CD4-positive, alpha-beta T cell treated with Interleukin-2 at 100 ng/mL for 4 hours (primary cell): ENCODE measurements at places on chromosomes 12 and 14.

DNA sequence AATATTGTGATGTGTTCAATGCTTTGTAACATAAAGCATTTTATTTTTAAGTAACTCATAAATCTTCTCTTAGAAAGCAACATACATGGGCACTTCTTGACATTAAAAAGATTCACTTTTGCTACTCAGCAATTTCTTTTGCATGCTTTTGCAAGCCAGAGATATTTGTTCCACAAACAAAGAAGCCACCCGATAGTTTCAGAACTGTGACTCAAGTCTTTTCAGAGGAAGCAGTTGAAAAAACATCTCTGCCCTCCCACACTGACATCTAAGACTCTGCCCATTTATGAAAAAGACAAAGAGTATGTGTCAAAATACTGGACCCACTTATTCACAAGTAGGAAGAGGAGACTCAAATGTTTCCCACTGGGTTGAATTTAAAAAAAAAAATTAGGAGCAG, 7.5 kb downstream of the APPL2 start:
- no peak for DNase-seq

- no peak for DNase-seq
Measured at GRCh38 chr14:87411370-87411769, 581.6 kb downstream of the GALC start.

DNA sequence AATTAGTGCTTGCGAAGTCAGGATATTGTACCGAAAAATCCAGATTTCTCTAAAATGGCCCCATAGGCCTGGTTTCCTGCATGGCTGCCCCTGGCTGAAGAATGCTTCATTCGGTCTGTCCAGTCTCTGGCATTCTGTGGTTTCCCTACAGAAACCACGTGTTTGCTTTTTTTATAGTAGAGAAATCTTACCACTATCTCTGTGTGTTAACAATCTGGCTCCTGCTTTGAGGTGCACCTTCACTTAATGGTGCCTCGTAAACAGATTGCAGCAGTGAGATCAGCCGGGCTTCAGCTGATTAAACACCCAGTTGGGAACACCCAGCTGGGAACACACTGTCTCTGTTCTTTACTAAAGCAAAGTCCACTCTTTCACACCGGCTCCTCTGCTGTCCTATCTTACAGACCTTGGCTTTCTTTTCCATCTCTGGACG, 6.7 kb upstream of the DNAAF2 start:
- DNase-seq, result no peak

DNA sequence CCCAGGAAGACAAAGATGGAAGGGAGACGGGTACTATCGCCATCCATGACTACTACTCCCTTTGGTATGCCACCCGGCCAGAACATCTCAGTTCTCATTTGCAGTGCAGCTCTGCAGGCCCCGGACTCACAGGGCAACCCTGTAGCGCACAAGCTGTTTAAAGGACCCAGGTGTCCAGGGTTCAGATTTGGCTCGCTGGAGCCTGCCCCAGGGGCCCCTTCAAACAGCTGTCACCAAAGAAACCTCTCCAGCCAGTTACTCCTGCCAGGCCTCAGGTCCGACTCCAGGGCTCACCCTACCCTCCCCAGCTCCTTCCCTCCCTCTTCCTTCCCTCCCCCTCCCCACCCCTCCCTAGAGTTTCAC, 5.5 kb upstream of the CHD4 start:
- DNase-seq, result no peak

GRCh38 chr14:61719344-61720293, 24.3 kb downstream of the HIF1A start:
- DNase-seq, result peak; percentile 31

DNA sequence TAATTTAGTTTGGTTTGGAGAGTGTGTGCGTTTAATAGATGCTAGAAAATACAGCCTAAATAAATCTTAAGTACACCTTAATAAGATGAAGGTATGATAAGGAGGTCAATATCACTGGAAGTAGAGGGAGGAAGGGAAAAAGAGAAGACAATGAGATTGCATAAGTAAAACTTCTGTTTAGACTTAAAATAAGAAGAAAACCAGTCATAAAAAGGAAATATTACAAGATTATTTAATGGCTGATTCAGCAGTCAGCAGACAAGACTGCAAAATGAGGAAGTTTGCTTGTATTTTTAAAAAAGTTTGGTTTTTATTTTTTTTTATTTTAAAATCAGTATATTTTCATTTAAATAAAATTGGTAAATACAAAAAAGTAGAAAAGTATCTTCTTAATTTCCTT, 3.2 kb downstream of the SLC38A6 start:
- DNase-seq, result no peak

DNA sequence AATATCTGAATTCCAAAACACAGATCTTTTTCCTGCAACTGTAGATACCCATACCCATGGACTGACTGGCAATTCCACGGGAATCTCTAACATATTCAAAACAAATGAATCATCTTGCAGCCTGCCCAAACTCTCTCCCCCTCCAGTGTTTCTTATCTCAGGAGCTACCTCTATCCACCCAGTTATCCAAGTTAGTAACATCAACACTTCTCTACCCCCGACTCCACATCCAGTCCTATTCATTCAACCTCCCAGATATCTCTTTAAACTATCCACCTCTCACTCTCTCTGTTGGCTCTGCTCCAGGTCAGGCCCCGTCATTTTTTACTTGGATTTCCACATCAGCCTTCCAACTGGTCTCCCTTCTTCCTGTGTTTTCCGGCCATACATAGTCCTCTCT, 6.7 kb upstream of the KCNH5 start:
- no peak for DNase-seq

GRCh38 chr14:58807191-58807590, 169.4 kb downstream of the DACT1 start:
- DNase-seq, result no peak

DNA sequence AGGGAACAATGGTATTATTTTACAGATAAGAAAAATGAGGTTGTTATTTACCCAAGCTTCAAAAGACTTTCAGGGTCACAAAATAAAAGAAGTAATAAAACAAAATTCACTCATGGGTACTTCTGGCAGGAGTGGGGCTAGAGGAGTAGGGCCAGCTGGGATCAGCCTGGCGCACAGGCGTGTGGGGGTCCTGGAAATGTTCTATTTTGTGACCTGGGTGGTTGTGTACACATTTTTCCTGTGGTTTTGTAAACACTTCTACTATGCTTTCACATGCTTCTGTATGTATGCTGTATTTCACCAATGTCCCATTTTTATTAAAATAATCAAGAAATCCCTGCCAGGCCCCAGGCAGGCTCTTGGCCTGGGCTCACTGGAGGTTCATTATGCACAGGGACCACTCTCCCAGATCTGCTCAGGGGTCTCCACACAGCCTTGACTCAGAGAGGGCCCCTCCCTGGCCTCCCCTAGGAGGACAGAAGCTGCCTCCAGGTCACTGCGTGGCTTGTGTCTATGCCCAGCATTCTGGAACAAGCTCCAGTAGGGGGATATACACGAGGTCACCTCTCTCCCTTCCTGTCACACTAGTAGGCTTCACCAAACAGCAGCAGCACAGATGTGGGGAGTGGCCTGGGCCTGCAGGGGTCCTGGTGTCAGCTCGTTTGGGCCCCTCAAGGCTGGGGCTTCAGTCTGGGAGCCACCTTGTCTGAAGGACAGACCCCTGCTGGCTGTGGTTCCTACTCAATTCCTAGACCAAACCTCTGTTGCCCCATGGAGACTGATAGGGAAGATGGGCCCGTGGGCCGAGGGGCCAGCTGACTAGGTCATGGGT, 37.8 kb downstream of the ANAPC7 start:
- DNase-seq, result no peak

GRCh38 chr14:69680297-69680696, 68.9 kb downstream of the SUSD6 start:
- no peak for DNase-seq

- DNase-seq, result no peak
Measured at GRCh38 chr14:37417833-37418232, 177.2 kb downstream of the FOXA1 start.

- no peak for DNase-seq
Measured at GRCh38 chr12:102549691-102550090, 69.3 kb upstream of the IGF1 start.

DNA sequence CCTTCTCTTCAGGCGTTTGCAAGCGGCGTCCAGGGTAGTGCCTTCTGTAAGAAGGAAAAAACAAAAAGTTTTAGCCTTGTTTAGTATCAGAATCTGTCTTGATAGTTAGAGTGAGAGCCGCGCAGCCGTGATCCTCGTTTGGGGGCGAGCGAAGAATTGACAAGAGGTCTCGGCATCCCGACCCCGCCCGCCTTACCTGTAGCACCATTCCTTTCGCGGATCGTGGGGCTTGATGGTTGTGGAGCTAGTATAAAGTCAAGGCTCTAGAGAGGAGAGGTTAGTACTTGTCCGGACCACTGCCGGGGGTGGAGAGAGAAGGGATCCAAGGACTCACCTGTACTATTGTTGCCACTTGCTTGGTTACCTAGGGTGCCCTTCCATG, 494 bp downstream of the TMTC3 start:
- DNase-seq, result no peak

- peak; percentile 39 for DNase-seq
Measured at GRCh38 chr12:89162589-89163261, 189.6 kb downstream of the DUSP6 start.

DNA sequence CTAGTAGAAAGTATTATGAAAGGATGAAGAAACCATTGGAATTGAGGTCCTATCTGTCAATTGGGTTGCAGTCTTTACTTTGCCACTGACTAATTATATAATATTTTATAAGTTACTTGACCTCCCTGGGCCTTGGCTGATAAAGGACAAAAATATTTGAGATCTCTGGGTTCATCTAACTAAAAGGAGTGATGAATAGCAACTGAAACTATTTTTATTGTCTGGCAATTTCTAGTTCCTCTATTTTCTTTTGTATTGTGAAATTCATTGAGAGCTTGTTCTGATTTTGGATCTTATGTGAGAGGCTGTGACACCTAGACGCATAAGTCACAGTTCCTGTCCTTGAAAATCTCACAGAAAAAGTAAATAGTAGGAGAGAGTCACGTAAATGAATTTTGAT, 415.7 kb upstream of the ATP2B1 start:
- DNase-seq, result no peak

- DNase-seq, result no peak
Measured at GRCh38 chr14:24398293-24398652, 530 bp upstream of the NYNRIN start.

DNA sequence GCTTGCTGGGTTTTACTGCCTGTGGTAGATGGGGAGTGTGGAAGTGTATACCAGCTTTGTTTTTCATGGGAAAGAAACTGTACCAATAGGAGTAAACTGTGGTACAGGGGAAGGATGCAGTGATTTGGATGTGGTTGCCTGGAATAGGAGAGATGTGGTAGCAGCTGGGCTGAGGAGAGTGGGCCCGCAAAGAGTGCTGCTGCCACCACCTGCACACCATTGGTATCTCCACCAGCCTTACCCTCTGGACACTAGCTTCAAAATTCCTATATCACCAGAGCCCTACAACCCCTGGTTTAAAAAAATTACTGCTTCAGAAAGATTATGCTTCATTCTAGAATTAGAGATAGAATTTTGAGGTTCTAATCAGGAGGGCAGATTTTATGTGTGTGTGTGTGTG, 53.6 kb downstream of the AKAP6 start:
- DNase-seq, result no peak

- DNase-seq, result no peak
Measured at GRCh38 chr14:60353420-60353819, 104.4 kb downstream of the PPM1A start.

DNA sequence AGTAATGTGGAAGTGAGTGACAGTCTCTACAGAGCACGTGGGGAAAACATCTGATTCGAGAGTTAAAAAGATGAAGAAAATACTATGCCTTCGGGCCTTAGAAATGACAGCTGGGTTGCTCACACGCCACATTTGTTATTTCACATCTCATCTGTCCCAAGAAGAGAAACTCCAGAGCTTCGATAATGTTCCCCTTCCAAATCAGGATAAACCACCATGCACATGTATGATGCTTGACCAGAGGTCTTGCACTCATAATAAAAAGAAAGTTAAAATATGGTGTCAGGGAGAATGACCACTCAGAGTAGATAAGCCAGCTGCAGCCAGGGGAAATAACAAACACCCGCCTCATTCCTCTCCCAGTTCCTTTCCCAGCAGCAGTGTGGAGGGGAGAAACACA, 34.6 kb downstream of the NIN start:
- DNase-seq, result no peak

DNA sequence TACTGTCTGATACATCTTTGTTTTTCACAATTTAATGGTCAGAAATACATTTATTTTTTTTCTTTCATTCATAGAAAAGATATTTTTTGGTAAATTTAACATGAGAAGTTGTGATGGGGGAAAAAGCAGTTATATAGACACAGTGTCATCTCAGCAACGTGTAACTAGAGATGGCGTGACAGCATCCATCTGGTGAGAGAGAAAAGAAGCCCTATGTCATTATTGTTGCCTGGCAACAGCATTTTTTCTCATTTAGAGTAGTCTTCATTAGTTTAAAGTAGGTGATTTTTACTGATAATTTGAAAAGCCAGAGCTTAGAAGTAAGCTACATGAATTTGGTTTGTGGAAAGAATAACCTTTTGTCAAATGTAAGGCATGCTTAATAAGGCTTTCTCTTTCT, 128.6 kb downstream of the ACSS3 start:
- DNase-seq, result no peak

GRCh38 chr14:91371011-91371989, 46.3 kb downstream of the CCDC88C start:
- DNase-seq, result no peak

GRCh38 chr12:106066051-106066705, 72.6 kb downstream of the NUAK1 start:
- no peak for DNase-seq

GRCh38 chr12:82781309-82781997, 94.7 kb downstream of the TMTC2 start:
- DNase-seq, result no peak

DNA sequence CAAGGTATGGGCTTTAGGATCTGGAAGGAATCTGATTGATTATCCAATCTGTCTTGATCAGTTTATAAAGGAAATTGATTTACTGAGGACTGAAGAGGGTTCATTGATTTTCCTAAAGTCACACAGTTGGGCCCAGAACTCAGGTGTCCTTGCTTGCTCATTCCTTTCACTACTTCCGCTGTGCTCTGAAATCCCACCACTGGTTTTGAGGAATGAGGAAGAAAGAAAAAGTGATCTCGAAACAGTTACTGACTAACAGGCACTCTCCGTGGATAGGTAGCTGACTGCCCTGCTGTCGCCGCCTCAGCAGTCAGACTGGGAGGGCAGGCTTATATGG, at the start of gene FITM1:
TSS of gene FITM1 (plus strand) at position 280 of the 337 bp plus-strand sequence. CDS start 905 bp downstream, outside the sequence.
- no peak for DNase-seq

- no peak for DNase-seq
Measured at GRCh38 chr12:31318657-31319269, 7.2 kb downstream of the SINHCAF start.

GRCh38 chr14:68145036-68145435, 325.5 kb downstream of the RAD51B start:
- no peak for DNase-seq
